HEK293T (cell line): ENCODE measurements at places on chromosomes 3 and 15.

- DNase-seq: no peak
Observed at GRCh38 chr3:32568953-32569352, 1.7 kb downstream of the DYNC1LI1 start.

- DNase-seq: no peak
Observed at GRCh38 chr15:43107751-43108150, 1.9 kb upstream of the UBR1 start.

- DNase-seq: peak; percentile 10
Observed at GRCh38 chr15:44713006-44713966, 2.0 kb downstream of the B2M start.

DNA sequence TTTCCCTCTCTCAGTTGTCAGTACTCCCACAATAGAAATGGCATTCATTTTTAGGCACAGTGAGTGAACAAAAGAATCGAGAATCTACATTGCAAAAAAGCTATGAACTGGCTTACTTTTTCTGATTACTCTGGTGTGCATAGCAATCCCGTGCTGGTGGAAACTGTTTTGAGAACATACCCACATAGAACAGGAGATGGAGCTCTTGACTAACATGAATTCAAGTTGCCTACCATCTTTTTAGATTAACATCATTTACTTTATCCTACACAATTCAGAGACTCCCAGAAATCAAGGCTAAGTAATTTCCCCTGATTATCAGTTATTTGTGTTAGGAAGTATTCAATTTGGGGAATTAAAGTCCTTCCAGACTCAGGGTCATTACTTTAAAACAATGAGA is 326.6 kb downstream of the ARPP21 start:
- DNase-seq: peak; percentile 10

GRCh38 chr15:75814794-75815193 is 28.5 kb upstream of the UBE2Q2 start:
- no peak for DNase-seq

- DNase-seq: no peak
Observed at GRCh38 chr3:37642670-37643598, 218.7 kb upstream of the CTDSPL start.

DNA sequence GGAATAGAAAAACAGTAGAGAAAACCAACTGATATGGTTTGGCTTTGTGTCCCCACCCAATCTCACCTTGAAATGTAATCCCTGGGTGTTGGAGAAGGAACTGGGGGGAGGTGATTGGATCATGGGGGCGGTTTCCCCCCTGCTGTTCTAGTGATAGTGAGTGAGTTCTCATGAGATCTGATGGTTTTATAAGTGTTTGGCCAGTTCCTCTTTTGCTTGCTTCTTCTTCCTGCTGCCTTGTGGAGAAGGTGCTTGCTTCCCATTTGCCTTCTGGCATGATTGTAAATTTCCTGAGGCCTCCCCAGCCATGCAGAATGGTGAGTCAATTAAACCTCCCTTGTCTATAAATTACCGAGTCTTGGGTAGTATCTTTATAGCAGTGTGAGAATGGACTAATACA is 48.4 kb downstream of the EOMES start:
- no peak for DNase-seq

DNA sequence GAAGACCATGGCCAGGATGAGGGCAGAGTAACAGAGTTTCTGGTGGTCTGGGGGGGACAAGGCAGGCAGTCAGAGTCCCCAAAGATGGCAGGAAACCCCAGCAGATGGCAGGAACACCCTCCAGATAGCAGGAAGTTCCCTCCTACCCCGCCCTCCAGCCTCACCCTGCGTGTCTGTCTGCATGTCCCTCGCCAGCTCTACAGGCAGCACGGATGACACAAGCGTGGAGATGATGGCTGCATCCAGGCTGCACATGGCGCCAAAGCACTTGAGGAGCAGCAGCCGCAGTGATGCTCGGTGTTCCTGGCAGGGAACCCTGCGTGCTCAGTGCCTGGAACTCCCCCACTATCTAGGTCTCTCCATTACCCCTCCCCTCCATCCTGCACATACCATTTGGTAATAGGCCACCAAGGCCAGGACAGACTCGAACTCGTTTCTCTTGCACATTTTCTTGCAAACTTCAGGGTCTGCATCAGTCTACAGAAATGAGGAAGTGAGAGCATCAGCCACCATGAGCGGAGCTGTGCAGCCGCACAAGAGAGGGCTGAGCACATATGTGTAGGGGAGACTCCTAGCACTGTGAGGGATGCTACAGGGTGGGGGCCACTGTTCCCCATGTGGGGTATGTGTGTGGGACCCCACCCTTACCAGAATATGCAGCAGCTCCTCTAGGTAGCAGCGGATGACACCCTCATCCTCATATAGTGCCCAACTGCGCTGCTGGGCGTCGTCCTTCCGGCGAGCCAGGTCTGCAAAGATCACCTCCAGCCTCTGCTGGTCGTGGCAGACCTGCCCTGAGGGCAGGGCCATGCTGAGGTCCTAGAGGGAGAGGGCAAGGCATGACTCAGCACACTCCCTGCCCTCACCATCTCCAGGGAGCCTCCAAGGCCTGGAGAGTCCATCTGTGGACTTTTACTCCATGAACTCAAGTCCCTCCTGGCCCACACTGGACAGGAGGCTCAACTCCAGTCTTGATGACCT is 6.0 kb downstream of the NCKIPSD start:
- no peak for DNase-seq

GRCh38 chr15:30906366-30906765 is 2.7 kb downstream of the FAN1 start:
- DNase-seq: no peak

GRCh38 chr15:91861223-91861622 is 7.7 kb downstream of the SLCO3A1 start:
- no peak for DNase-seq

GRCh38 chr15:66953523-66954229 is 111.7 kb upstream of the SMAD3 start:
- DNase-seq: no peak

- no peak for DNase-seq
Observed at GRCh38 chr15:42712584-42712983, 24.3 kb downstream of the CDAN1 start.

GRCh38 chr3:114462750-114463149 is 168.9 kb downstream of the TIGIT start:
- DNase-seq: no peak

DNA sequence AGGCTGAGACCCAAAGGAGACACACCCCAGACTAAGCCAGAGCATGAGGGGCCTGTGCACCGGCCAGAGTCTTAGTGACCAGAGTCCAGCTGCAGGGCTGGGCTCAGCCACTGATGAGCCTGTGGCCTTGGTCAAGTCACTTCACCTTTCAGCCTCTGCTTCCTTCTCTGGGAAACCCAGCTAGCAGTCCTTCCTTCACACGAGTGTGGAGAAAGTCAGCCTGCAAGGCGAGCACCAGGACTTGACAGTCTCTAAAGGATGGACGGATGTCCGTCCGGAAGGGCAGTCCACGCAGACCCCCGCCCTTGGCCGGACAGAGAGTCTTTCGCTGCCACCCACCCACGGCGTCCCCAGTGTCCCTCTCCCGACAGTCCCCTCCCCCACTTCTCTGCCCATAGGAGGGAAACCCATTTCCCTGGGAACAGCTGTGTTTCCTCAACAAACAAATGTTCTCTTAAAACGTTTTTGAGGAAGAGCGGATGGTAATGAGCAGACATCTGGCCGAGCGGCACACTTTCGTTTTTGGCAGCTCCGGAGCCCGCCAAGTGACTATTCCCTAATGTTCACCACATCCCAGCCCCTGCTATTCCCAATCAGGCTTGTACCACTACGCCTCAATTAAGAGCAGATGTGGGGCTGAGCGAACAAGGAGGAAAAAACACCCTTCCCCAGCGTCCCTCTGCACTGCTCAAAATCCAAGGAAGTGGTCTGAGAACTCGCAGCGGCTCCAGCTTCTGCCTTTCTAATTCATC is 129.1 kb upstream of the SMAD3 start:
- DNase-seq: no peak

- no peak for DNase-seq
Observed at GRCh38 chr3:182812123-182812522, 18.8 kb downstream of the ATP11B start.

DNA sequence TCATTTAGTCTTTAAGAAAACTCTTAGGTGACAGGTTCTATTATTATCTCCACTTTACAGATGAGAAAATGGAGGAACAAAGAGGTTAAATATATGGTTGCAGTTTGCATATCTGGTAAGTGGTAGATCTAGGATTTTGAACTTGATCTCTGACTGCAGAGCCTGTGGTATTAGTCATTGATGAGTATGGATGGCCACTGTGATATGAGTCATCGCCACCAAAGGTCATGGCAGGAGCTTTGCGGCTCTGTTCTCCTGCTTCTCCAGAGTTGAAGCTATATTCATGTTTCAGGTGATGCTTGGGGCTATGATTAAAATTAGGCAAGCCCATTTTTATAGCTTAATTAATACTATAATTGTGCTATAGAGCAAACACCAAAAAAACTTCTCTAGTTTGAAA is 306.2 kb upstream of the DPPA4 start:
- no peak for DNase-seq

- DNase-seq: no peak
Observed at GRCh38 chr15:88568589-88568988, 22.1 kb upstream of the DET1 start.

GRCh38 chr15:101540480-101541239 is 51.2 kb upstream of the PCSK6 start:
- DNase-seq: no peak

DNA sequence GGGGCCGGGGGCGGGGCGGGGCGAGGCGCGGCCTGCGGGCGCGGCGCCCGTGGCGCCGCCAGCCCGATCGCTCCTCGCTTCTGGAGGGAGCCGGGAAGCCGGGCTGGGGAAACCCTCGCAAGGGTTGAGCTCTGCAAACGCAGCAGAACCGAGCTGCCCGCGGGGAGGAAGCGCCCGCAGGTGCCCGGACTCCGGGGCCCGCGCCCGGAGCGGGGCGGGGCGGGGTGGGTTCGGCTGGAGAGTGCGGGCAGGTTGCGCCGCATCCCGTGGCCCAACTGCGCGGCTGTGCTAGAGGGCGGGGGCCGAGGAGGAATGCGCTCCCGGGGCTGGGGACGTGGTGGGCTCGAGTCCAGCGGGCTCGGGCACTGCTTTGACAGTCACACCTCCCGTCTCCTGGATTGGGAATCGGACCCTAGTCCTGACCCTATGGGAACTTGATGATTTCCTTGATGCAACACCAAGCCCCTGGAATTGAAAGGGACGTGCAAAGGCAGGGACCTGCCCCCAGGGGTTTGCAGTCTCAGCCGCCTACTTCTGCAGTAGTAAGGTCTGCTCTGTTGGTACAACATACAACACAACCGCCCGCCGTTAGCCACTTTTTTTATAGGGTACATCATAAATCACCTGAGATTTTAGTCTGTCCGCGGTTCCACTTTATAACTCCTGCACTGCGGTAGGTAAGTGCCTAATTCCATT is 34.3 kb downstream of the ZBTB38 start:
- peak; percentile 59 for DNase-seq

- no peak for DNase-seq
Observed at GRCh38 chr15:38460543-38460942, 6.6 kb downstream of the FAM98B start.

GRCh38 chr3:72659188-72659587 is 189.1 kb downstream of the SHQ1 start:
- DNase-seq: no peak

GRCh38 chr15:81160312-81161159 is 26.5 kb downstream of the CFAP161 start:
- DNase-seq: no peak
